ENCODE measurements at places on chromosomes 7 and 10.

DNA sequence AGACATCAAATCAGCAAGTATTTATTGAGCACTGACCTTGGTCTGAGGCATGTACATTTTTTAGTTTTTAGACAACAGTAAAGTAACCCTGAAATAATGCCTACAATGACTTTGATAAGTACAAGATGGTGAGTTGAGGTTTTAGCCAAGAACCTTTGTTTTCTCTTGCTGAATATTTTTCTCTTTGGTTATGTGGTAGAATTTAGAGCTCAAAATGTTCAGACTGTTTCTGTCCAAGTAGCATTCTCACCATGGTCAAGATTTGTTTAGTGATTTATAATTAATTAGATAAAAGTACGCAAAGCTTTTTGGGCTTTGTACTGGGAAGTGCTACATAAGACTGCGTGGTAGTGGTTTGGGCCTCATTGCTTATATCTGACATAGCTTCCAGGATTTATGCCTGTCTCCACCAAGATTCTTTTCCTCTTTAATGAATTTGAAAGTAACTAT lies 102.4 kb downstream of the KAT6B start:
- DNase-seq, result no peak

DNA sequence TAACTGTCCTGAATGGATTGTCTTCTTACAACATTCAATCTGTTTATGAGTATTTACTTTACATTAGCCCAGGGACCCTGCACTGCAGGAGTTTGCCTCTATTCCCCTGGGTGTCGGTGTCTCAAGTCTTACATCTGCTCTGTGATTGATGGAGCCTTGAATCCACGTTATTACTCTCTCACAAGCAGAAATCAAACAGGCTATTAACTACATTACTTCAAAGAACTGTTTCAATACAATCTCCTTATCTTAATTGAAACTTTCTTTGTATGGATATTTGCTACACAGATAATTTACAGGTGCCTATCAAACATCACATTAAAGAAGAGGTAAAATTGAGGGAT lies 3.1 kb upstream of the ARID5B start:
- no peak for DNase-seq

DNA sequence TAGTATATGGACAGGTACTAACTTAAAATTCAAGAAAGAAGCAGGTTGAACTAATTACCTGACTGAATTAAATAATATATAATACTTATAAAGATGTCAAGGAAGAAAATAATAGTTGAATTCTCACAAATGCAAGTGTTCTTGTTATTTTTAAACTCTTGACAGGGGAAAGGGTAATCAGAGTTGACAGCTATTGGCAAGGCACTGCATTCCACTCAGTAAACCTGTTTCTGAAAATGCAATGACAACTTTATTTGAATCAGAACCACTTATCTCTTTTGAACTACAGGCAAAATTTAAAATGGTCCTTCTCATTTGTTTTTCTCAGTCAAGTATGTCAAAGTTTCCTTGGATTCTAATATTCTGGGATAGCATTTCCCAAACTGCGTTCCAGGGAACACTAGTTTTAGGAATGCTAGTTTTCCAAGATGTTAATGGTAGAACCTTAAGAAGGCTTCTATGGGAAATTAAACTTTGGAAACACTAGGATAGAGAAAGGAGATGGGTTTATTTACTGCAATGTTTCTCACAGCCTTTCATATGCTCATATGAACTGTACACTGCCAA lies 103.7 kb upstream of the LRRN3 start:
- DNase-seq, result no peak

DNA sequence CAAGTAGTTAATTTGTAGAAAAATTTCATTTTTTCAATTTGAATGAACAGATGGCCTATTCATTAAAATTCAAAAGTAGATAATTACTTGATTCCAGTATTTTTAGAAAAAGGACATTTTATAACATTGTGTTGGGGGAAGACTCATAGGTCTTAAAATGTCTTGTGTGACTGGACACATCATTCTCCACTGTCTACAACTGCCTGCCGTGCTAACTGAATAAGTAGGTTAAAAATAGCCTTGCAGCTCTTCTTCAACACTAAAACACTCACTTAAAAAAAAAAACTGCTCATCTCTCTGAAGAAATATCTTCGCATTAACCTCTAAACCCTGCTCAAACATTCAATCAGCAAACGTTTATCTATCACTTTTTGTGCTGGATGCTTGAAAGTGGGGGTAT lies 253.8 kb downstream of the CSTF2T start:
- DNase-seq, result no peak

DNA sequence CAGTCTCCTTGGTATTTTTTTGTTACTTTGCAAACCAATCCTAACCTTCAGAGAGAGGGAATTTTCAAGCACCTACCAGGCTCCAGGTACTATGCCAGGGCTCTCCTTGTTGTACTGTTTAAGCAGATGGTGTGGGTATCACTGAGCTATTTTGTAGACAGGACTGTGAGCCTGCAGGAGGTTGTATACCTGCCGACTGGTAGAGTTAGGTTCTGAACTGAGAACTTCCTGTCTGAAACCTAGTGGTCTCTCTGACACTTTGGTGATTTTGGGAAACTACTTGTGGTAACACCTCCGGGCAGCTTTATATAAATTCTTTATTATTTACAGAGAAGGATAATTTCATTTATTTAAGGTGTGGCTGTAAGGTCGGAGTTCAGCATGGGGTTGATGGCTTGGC lies 4.6 kb downstream of the ZNF853 start:
- DNase-seq, result no peak

- DNase-seq, result no peak
These were observed 10.8 kb upstream of the IFRD1 start for GRCh38 chr7:112439476-112439875.

GRCh38 chr10:4353059-4353655 lies 472.9 kb upstream of the AKR1E2 start:
- DNase-seq, result no peak

DNA sequence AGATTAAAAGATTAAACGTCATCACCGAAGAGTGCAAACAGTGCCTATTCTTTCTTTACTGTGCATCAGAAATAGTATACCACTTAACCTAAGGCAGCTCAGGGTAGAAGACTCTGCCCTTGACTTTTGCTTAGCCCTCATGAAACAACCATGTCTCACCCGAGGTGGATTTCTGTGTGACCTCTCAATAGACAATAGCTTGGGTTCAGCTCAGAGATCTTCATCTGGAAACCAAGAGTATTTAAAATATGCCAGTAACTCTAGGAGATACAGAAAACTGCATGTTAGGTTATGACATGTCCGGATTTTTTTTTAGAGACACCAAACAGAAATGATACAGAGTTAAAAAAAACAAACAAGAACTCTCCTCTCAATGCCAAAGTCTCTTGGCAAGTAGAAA lies 75.8 kb downstream of the JAZF1 start:
- DNase-seq, result no peak

DNA sequence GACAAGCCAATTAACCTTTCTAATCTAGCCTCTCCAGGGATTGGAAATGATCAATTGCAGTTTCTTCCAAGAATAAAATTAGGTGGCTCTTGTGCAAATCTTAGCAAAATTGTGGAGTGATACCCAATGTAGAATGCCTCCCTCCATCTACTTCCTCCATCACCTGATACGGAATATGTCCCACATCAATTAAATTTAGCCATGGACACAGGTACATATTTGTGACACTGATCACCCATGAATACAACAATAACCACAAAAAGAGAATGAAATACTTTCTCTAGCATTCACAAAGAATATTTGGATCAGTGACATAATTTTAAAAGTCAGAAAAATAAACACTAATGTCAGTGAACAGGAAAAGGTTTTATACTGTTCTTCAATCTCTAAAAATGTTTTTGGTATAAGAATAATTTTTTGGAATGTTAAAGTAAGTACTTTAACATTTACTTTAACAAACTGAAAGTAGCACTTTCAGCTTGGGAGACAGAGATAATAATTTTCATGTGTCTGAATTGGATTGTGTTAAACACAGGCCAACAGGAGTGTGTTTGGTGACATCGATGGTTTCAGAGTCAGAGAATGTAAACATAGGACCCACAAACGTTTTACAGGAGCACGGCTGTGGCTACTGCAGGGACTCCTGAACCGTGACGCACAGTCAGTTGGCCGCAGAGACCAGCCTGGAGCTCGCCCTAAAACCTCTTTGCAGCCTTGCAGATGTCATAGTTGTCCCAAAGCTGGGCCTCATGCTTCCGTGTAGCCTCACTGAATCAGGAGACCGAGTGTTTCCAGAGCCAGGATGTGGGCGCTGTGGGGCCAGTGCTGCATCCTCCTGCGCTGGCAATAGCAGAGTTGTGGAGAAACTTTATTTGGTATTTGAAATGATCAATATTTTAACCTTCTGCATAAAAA lies 7.2 kb downstream of the RBM20 start:
- DNase-seq, result no peak

GRCh38 chr7:1348096-1348822 lies 111.0 kb downstream of the MICALL2 start:
- no peak for DNase-seq

DNA sequence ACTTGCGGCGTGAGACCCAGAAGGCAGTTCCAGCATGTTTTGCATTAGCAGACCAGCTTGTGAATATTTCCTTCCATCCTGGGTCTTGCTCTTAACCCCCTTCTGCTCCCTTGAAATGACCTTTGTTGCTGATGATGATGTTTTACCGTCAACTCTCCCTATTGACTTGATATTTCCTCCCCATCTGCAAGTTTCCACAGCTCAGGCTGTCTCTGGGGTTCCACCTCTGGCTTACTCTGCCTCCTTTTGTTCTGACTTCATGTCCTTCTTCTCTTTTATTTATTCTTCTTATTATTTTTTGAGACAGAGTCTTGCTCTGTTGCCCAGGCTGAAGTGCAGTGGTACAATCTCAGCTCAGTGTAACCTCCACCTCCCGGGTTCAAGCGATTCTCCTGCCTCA lies 17.2 kb downstream of the BAMBI start:
- DNase-seq, result no peak

DNA sequence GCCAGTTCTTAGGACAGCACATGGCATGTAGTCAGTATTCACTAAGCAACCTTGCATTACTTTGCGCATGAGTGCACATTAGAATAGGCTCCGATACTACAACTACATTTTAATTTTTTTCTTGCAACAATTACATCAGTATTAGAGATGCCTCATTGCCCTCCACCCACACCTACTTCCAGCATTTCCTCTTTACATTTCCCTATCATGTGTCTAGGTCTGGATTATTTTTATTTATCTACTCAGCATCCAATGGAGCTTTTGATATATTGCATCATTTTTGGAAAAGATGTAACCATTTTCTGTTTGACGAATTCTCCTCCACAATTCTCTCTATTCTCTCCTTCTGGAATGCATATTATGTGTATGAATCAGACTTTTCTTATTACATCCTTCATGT lies 258.2 kb upstream of the GLI3 start:
- DNase-seq, result peak; percentile 38

DNA sequence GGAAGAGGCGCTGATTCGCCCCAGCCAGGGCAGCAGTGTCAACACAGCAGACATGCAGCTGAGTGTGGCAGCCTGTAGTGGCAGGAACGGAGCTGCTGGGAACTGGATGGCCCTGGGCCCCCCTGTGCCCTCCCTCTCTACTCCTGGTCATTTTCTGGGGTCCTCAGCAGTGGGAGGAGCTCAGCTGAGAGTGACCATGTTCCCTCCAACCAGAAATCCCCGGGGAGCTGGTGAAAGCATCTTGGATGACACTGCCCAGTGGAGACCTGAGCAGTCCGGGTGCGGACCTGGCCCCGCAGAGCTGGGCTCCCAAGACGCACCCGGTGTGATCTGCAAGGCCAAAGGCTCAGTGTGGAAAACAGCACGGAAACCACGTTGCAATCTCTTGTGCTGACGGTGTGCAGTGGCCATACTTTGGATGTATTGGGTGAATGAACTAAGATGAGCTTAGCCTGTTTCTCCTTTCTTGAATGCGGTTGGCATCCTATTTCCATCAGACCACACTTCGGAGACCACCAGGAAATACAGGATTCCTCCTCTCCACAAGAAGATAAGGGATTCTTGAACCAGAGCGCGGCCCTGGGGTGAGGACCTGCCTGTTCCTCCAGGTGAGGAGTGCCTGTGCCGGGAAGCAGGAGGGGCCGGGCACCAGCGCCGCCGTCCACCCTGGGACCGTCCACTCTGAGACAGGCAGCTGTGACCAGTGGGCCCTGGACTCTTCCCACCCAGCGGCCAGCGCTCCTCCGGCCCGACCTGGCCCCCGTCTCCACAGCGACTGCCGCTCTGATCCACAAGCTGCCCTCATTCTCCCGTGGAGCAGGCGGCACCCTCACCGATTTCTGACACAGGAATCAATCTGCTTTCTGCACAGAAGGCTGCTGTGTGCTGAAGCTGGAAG lies 93.5 kb upstream of the DIP2C start:
- DNase-seq, result no peak

- no peak for DNase-seq
These were observed 6.5 kb downstream of the UNCX start for GRCh38 chr7:1238931-1239802.

DNA sequence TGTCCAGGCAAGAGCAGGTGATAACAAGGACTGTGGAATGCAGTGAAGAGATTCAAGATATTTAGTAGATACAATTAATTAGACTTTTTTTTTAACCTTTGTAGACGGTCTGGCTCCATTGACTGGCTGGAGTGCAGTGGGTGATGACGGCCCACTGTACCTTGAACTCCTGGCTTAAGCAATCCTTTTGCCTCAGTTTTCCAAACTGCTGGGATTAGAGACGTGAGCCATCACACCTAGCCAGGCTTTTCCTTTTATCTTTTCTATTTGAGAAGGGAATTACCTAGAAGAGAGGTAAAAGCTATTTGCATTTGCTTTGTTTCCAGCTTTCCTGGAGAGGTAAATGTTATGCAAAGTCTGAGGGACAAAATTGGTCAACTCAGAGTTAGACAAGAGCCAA lies 213.0 kb upstream of the MAGI2 start:
- DNase-seq, result no peak

DNA sequence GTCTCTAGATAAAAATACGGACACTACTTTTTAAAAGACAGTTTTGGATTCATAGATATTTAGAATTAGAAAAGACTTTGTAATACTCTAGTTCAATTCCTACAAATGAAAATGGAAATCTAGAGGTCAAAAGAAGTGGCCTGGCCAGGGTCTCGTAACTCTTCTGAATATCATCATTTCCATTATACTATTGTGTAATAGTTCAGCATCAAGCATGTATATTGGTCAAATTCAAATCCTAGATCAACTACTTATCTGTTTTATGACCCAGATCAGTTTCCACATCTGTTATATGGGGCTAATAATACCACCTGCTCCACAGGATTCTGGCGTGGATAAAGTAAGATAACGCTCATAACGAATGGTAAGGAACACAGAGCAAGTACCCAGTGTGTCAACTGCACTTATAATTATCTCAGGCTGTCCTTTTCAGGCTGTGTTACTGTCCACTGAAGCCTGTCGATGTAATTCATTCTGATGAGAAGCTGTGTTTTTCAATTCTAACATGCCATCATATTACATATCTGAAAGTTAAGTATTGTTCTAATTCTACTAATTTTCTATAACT lies 54.3 kb downstream of the ARHGAP21 start:
- no peak for DNase-seq

DNA sequence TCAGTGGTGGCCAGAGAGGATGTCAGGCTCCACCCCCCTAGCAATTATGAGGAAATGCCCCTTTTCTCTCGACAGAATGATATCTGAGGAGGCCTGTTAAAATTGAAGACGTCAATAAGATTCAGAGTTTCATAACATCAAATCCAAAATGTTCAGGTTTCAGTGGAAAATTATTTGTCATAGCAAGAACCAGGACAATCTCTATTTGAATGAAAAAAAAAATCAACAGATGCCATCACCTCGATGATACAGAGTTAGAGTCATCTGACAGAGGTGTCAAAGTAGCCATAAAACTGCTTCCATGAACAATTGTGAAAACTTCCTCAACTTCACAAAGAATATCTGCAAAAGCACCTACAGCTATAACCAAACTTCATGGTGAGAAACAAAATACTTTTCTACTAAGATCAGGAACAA lies 7.7 kb downstream of the TMEM273 start:
- no peak for DNase-seq

- DNase-seq, result no peak
These were observed 72.1 kb downstream of the PTEN start for GRCh38 chr10:87935290-87936141.

Measured in foreskin keratinocyte (primary cell).